ENCODE measurements at places on chromosomes 6 and 20.

- DNase-seq: no peak
These were observed 46.1 kb downstream of the FKBP5 start for GRCh38 chr6:35642471-35643161.

DNA sequence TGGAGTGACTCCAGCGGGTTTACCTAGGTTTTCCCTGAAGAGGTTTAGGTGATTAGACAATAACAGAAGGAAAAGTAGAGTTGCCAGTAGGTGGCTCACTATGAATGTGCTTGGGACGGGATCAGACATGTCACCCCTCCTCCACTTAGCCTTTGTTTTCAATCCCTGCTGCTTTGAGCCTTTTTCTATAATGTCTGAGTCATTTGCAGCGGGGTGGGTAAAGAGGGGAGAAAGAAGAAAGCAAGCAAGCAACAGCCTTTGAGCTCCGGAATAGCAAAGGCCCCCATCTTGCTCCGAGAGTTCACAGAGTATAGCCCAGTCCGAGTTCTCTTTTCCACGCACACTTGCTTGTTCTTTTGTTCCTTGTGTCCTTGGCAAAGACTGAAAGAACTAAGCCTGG is 129.1 kb downstream of the PACRG start:
- DNase-seq: no peak

- DNase-seq: no peak
These were observed 5.8 kb downstream of the CITED2 start for GRCh38 chr6:139368661-139369060.

DNA sequence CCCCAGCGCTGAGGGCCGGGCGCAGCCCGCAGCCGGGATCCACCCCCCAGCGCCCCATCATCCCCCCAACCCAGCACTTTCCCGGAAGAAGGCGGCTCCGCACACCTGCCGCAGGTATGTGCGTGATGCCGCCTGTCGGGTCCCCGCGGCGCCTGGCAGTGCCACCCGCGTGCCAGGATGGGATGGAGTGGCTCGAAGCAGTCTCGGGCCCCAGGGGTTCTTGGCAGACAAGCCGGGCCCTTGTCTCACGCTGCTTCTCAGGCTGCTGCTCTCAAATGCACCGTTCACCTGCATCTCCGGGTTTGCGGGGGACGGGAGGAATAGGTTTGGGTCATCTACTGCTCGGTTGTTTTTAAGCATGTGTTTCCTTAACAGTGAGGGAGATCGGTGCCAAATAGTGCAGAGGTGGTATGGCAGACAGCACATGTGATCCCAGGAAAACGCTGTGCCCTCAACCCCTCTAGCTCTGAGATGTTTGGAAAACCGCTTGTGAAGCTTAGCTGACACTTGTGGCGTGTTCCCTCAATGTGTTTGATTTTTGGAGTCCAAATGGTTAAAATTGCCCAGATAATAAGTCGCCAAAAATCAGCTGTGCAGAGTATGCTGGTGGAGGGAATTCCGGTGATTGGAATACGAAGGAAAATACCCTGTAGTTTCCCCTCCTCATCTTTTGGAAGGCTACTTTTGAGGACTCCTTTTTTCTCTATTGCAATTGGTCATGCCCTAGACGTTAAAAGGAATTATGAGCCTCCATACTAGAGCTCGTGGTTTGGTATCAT is 926 bp downstream of the MYLIP start:
- DNase-seq: no peak

DNA sequence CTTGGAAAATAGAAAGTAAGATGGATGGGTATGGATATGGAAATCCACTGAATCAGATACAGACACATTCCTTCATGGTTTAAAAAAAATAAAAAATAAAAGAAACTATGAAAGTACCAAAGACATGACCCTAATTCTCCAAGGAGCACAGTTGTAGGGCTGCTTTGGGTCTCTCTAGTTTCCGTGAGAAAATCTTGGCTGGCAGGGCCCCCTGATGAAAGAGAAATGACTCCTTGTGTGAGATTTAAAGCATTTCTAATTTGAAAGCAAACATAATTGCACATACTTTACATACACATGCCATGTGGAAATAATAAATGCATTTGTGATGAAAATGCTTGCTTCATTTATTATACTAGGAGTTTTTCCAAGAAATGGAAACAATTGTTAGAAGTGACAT is 593.9 kb upstream of the BTBD3 start:
- DNase-seq: no peak

- no peak for DNase-seq
These were observed 33.2 kb upstream of the VGLL2 start for GRCh38 chr6:117232196-117232595.

- DNase-seq: no peak
These were observed 370.1 kb downstream of the FOXA2 start for GRCh38 chr20:22214296-22214695.

GRCh38 chr6:109738667-109739066 is 47.6 kb downstream of the FIG4 start:
- no peak for DNase-seq

- DNase-seq: no peak
These were observed 239.0 kb downstream of the BTBD9 start for GRCh38 chr6:38400764-38401163.

DNA sequence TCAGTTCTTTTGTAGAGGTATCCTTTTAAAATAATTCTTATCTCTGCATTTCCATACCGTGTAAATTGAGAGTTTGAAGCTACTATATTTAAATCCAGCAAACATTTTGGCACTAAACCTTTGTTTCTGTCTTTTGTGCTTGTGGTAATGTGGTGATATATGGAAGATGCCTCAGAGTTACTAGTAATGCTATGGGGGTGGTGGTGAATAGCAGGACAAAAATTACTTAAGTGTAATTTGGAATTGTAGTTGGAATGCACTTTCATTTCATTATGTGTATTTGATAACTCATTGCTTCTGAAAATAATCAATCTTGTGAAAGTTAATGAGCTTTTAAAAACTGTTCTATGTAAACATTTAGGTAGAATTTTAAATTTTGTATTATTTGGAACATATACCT is 404.5 kb downstream of the PHF3 start:
- no peak for DNase-seq

DNA sequence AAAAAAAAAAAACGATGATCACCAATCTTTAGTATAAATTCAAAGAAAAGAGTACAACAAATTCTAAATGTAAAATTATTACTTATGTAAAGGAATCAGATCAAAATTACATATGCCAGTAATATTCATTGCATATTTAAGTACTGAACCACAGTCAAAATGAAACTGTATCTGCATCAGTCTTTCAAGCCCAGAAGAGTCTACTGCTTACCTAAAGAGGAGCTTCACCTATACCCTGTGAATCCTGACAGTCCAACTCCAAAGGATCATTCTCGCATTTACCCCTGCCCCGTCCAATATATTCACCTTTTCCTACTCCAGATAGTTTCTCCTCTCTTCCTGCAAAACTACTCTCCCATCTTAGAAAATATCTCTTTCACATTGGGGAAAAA is 9.2 kb downstream of the ATG5 start:
- DNase-seq: no peak

DNA sequence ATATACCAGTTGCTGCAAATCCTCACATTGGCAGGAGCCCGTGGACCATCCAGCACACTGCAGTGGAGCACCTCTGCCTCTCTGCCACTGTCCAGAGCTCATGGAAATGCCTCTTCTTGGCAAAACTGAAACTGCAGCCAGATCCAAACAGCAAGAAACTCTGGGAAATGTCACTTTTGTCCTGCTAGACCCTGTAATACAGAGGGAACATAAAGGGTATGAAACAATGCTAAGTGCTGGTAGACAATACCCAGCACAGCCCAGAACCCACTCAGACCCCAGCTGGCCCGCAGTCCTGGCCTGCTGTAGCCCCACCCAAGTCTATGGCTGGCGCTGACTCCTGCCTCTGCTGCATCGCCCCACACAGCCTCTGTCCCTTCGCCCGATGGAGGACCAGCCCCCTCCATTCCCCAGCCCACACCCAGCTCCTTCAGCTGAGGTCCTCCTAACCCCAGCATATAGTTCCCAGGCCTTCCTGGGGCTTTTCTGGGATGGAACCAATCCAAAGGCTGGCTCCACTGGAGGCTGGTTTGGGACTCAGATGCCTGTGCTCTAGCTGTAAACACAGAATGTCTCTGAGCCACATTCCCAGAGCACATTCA is 242.5 kb downstream of the LRFN2 start:
- DNase-seq: no peak

DNA sequence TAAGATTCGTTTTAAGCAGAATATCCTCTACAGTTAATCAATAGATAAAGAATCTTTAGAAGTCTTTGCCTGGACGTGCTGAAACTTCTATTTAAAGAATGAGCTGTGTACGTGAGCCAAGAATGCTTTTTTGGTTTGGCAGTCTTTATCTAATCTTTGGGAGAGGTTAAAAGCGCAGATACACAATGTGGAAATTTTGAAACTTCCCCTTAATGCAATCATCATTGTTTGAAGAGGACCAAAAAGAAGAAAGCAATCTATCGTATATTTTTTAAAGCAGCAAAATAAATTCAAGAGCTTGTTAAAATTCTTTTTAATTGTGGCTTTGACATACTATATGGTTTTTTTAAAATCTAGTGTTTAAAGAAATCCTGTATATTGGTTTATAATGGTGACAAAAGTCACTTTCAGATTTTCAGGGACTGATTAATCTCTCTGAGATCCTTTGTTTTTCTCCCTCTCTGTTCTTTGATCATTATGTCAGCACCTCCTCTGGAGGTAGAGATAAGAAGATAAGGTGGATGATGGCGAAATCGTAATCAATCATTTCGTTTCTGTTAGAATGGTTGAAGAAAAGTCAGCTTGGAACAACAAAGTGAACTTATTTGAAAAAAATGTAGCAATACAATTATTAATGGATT is 92.1 kb upstream of the FAM184A start:
- no peak for DNase-seq

DNA sequence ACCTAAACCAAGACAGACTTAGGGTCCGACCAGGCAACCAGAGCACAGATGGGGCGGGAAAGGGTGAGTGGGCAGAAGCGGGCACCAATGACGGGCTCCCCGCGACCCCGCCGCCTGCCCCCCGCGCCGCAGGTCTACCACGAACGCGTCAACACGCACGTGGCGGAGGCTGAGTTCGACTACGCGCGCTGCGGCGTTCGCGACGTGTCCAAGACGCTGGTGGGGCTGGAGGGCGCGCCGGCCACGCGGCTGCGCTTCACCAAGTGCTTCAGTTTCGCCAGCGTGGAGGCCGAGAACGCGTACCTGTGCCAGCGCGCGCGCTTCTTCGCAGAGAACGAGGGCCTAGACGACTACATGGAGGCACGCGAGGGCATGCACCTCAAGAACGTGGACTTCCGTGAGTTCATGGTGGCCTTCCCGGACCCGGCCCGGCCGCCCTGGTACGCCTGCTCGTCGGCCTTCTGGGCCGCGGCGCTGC is 5.1 kb downstream of the TMEM151B start:
- DNase-seq: no peak

DNA sequence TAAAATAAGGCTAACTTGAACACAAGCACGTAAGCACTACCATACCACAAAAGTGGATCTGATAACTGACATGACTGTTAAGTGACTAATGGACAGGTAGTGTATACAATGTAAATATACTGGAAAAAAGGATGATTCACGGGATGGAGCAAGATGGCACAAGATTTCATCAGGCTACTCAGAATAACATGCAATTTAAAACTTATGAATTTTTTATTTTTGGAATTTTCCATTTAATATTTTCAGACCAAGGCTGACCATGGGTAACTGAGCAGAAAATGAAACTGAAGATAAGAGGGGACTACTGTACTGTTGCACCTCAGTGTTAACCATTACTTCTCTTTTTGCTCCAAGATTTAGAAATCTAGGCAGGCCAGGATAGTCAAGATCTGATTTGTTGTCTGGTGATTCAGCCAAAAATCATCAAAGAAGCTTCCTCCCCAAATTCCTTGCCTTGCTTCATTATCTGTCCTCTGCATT is 45.4 kb downstream of the TPBG start:
- no peak for DNase-seq

DNA sequence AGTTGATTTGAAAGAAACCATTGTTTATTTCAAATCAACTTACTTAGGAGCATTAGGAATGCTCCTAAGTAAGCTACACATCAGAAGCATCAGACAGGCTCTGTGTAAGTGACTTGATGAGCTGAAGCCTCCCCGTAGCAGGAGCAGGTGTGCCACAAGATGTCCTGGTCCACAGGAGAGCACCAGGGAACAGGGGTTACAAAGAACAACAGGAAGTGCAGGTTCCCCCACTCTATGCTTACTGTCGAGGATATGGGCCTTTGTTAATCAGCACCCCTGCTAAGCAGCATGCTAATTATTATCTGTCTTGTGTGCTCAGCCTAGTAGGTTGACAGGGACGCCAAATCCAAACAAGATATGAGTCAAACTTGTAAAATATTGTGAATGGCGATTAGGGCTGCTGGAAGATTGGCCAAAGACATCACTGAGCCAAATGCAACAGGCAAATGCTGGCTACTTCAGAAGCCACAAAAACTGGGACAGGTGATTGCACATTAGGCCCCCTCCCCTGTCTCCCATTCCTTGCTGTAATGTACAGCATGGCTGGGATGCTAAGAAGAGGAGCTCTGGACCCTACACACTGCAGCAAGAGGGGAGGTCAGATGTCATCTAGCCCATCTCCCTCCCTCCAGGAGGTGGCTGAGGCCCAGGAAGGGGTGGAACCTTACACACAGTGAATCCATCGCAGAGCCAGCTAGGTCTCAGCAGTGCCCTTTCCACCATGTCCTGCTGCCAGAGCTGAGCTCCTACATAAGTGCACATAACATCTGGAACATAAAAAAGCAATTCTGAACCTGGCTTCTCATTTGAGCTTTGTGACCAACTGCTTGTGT is 939 bp downstream of the TGM3 start:
- no peak for DNase-seq

DNA sequence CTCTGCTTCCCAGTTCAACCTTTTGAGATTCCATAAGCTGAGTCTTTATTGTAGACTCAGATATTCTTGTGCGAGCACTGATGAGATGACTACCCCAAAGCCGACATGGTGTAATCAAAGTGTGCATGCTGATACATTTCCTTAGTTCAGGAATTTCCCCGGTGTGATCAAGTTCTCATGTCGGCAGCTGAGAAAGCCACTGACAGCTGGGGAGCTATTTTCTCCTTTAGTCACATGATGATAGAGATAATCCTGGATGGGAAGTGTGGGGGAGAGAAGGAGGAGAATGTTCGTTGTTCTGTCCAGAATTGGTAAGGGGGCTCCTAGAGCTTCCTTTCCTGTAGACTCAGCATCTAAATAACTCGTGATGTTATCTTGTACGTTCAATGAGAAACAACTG is 7.7 kb upstream of the CAP2 start:
- no peak for DNase-seq

DNA sequence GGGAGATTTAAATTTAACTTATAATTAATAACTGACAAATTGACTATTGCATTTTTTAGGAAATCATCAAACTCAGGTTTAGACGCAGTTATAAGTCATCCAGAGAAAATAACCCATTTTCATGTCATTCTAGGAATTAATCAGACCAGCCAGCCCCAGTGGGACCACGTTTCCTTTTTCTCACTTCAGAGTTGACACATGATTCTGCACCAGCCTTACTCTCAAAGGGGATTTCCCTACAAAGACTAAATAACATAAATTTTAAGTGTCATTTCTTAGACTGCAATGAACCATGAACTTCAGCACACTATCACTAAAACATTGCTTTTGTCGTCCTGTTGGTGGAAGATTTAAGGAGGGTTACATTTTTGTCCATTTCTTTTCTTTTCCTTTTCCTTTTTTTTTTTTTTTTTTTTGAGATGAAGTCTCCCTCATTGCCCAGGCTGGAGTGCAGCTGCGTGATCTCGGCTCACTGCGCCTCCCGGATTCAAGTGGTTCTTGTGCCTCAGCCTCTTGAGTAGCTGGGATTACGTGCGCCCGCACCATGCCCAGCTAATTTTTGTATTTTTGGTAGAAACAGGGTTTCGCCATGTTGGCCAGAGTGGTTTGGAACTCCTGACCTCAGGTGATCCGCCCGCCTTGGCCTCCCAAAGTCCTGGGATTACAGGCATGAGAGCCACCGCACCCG is 3.6 kb downstream of the IPCEF1 start:
- peak; percentile 28 for DNase-seq

All from activated T-cell treated with anti-CD3 and anti-CD28 coated beads for 48 hours (primary cell).